Upper lobe of left lung (tissue), 6 donors: ENCODE measurements at places on chromosomes 6 and 20. TPM values are rescaled to one million over a fixed set of nuclear protein-coding genes. Genes with fewer than 3 reads are reported as not detected.

GRCh38 chr6:80454661-80455365, 348.3 kb downstream of the BCKDHB start:
- no peak for DNase-seq

The CRISP3 gene
- 0.89 TPM for total RNA-seq

DNA sequence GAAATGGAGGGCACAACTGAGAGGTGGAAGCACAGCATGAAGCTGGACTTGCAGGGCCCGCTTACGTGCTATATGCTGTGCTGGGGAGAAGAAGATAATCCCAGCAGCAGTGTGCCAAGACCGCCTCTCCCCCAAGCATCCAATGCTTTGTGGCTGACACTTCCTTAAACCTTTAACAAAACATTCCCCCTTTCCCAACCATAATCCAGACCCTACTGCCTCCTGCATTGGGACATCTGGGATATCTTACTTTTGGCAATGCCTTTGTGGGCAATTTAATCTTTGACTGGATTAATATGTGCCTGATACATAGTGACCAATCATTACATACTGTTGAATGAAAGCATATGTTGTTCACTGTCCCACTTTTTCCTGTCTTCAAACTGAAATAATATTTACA, 3.1 kb upstream of the TENT5A start:
- DNase-seq, result no peak

GRCh38 chr6:137975188-137975940, 108.3 kb downstream of the TNFAIP3 start:
- no peak for DNase-seq

- DNase-seq, result no peak
These were observed 42.8 kb downstream of the SLC35B3 start for GRCh38 chr6:8392569-8392968.

The CNBD2 gene
- 3.6 TPM for total RNA-seq

- DNase-seq, result peak; percentile 82
These were observed 9.6 kb downstream of the TBXT start for GRCh38 chr6:166157930-166158617.

The CRISP1 gene
- not detected for total RNA-seq

The SLC17A2 gene
- total RNA-seq, result not detected

- DNase-seq, result no peak
These were observed 275.2 kb upstream of the CNR1 start for GRCh38 chr6:88441346-88441745.
